ENCODE measurements at places on chromosomes 12 and 14.

DNA sequence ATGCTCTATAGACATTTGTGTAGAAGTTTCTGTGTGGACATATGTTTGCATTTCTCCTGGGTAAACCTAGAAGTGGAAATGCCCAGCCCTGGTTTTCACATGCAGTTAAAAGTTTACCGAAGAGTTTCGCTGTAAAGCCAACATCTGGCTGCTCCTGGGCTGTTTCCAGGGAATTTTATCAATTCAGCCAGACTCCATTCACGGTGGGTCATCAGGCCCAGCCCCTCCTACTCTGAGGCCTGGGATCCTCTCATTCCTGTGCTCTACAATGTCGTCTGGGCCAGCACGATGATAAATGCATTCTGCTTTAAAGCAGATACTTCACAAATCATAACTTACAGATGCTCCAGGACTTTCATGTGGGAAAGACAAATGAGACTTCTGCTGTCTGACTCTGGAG, 7.1 kb downstream of the NUAK1 start:
- ATAC-seq, result no peak

GRCh38 chr14:59155886-59156285, 32.6 kb upstream of the DAAM1 start:
- no peak for ATAC-seq

- no peak for ATAC-seq
Measured at GRCh38 chr12:77685112-77685511, 145.6 kb upstream of the NAV3 start.

- ATAC-seq, result no peak
Measured at GRCh38 chr12:116332705-116333380, 55.4 kb upstream of the MED13L start.

DNA sequence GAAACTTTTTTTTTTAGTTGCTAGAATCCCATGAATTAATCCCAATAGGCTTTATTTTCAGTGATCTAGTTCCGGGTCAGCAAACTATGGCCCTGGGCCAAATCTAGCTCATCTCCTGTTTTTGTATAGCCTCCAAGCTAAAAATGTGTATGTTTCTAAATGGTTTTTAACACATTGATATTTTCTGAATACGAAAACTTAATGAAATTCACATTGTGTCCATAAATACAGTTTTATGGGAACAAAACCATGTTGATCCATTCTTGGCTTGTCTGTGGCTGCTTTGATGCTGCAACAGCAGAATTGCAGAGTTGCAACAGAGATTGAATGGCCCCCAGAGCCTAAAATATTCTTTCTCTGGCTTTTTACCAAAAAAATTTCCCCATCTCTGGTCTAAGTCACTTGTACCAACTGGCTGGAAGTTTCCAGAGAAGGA, 47.5 kb downstream of the ZNF664 start:
- no peak for ATAC-seq

- ATAC-seq, result no peak
Measured at GRCh38 chr14:101456246-101457175, 104.8 kb upstream of the DIO3 start.

- ATAC-seq, result no peak
Measured at GRCh38 chr12:42936991-42937390, 347.4 kb upstream of the PRICKLE1 start.

GRCh38 chr14:33369972-33370371, 431.3 kb downstream of the NPAS3 start:
- no peak for ATAC-seq

- ATAC-seq, result peak; percentile 89
Measured at GRCh38 chr14:24634158-24634557, at the start of gene GZMB. Gene GZMB, minus strand, starts transcription at chr14:24634190. Its CDS starts 30 bp downstream, at chr14:24634160.

DNA sequence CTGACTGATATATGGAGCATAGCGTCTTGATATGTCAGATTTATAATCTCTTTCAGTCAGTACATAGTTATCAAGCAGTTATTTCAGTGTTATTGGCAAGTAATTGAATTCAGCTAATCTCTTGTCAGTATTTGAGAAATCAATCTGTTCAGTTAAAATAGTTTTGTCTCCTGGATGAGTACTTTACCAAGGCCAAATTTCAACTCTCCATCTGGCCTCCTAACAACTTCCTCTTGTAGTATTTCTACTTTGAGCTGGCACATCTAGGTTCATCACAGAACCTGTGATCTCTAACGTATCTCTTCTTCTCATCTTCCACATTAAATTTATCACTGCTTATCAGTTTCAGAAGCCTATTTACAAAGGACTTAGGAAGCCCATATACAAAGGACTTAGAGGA, 690.5 kb downstream of the C12orf50 start:
- no peak for ATAC-seq

DNA sequence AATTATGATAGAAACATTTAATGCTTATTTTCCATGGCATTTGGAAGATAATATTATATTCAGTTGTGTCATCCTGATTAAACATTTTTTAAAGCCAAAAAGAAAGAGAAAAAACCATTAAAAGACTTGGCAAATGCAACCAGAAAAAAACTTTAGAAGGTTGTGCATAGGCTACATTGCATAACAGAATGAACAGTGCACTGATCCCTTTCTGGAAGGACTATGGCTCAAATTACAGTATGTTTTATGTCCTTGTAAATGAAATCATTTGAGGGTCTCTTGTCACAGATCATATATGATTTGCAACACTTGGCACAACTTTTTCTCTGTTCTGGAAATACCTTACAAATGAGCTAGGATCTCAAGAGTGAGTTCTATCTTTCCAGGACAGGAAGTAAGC, 275.2 kb upstream of the FLRT2 start:
- no peak for ATAC-seq

DNA sequence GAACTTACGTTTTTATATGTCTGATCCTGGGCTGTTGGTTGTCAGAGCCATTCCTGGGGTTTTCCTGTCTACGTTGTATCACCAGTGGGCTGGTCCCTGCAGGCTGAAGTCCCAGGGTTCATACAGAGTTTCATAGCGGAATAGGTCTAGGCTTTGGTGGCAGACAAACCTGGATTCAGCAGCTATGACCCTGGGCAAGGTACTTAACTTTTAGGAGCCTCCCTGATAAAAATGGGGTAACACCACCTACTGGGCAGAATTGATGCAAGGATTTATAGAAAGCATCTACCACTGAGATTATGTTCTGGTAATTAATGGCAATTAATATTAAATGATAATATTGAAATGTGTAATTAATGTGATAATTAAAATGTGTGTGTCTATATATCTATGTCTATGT, 141.2 kb downstream of the SYNE2 start:
- ATAC-seq, result no peak

DNA sequence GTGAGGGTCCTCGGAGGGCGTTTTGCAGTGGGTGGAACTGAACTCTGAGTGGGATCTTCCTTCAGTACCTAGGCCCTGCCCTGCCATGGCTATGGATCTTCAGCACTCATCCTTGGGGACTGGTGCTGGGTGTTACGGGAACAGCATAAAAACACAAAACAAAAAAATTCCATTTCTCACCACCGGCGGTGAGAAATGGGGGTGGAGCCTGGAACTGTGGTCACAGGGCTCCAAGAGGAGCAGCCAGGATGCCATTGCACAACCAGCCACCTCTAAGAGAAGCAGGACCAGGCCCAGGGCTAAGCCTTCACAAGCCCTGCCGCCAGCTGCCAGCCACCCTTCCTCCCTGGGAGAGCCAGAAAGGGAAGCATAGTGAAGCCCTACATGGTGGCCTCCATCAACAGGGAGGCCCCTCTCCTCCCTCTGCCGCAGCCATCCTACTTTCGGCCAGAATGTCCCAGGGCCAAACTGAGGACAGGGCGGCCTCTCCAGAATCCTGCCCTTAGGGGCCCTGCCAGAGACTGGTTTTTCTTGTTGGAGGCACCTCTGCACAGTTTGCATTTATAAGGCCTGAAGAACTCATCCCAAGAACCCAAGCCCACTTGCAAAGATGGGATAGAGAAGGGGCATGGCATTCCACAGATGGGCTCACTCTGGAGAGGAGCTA, 76.5 kb downstream of the VCPKMT start:
- peak; percentile 3 for ATAC-seq

DNA sequence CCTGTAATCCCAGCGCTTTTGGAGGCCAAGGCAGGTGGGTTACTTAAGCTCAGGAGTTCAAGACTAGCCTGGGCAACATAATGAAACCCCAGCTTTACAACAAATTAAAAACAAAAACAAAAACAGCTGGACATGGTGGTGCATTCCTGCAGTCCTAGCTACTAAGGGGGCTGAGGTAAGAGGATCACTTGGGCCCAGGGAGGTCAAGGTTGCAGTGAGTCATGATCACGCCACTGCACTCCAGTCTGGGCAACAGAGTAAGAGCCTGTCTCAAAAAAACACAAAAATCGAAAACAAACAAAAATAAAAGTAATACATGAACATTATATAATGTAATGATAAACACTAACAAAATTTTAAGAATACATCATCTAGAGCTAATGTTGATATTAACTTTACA, 46.2 kb upstream of the GRIP1 start:
- no peak for ATAC-seq

DNA sequence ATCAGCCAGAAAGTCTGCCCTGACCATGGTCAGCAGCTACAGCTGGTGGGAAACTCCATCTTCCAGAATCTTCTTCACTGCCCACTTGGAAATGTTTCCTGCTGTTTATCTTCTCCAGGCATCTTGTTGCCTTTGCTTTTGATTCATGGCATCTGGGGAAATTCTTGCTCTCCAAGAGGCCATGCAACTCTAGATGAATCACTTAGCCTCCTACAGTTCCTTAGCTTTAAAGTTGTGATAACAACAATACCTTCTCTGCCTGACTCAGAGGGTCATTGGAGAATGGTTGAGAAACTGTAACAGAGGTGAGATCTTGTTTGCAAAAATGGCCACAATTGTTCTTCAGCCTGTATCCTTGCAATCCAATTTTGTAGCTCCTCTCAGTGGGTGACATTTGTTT, 121.0 kb upstream of the VRK1 start:
- no peak for ATAC-seq

GRCh38 chr12:82756303-82756702, 69.6 kb downstream of the TMTC2 start:
- no peak for ATAC-seq

- ATAC-seq, result no peak
Measured at GRCh38 chr14:75310295-75311111, 31.9 kb downstream of the FOS start.

Measured in activated T-helper 17 cell treated with anti-CD3 and anti-CD28 coated beads, Interleukin-2, amount 50 U/mL, for 72 hours (primary cell).